Femur (tissue), 1 donor: ENCODE measurements at places on chromosomes 2 and 18.
A peak's percentile ranks its signal among the peaks of the same experiment; 100 is the strongest.

DNA sequence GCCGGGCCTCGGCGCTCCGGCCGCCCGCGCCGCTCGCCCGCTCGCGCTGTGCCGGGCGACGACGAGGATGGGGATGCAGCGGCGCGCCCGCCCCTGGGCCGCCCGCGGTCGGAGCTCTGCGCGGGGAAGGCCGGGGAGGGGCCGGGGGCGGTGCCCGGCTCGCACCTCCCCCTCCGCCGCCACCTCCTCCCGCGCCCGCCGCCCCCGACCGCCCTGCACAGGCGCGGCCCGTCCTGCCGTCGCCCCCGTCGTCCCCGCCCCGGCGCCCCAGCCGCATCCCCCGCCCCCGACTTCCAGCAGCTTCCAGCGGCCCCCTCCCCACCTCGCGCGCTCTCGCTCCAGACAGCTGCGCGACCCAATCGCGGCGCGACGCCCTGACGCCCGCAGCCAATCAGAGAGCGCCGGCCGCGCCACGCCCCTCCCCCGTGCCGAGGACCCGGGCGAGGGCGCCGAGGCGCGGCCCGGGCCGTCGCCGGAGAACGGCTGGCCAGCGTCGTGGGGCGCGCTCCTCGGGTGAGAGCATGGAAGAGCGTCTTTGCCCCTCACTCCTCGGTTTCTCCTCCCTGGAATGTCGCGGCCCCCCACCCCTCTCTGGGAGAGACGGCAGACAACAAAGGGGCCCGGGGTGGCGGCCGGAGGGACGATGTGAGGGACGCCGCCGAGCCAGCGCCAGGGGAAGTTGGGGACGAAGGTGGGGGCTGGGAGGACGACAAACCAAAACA, at the start of gene MBOAT2:
MBOAT2 (minus strand) TSS at position 69 of the 722 bp plus-strand sequence. CDS start 70 bp downstream, outside the sequence.
- peak; percentile 97 for DNase-seq

GRCh38 chr18:63994783-63995399, 25.0 kb downstream of the SERPINB8 start:
- peak; percentile 52 for DNase-seq

GRCh38 chr2:196697825-196698224, 58.3 kb downstream of the CCDC150 start:
- no peak for DNase-seq

GRCh38 chr2:27255187-27255586, 7.7 kb downstream of the SLC30A3 start:
- no peak for DNase-seq

GRCh38 chr2:172905937-172906811, 169.5 kb upstream of the MAP3K20 start:
- no peak for DNase-seq

GRCh38 chr18:79639072-79639829, 40.4 kb upstream of the CTDP1 start:
- DNase-seq: no peak
